ENCODE measurements at places on chromosomes 4 and X.
A peak's percentile ranks its signal among the peaks of the same experiment; 100 is the strongest.

DNA sequence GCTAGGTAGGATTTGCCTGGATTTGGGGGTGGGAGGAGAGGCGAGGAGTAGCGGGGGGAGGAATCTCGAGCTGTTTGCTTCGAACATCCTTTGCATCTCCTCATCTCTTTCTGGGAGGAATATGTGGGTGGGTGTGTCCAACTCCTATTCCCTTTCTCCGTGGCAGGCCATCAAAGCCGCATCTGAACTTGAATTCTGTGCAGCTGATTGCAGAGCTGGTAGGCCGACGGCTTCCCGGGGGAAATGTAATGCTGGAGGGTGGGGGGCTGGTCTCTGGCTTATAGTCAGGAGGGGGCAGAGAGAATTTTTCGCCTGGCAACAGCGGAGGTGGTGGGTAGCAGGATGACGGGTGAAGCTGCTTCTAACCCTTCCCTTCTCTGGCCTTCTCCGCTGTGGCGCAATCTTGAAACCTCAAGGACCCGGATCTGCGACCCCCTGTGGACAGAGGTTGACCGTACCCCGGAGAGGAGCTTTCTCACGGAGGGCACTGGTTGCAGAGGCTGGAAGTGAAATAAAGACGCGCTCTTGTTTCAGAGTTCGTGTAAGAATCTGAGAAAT is 628 bp downstream of the ZCCHC12 start:
- no peak for DNase-seq

DNA sequence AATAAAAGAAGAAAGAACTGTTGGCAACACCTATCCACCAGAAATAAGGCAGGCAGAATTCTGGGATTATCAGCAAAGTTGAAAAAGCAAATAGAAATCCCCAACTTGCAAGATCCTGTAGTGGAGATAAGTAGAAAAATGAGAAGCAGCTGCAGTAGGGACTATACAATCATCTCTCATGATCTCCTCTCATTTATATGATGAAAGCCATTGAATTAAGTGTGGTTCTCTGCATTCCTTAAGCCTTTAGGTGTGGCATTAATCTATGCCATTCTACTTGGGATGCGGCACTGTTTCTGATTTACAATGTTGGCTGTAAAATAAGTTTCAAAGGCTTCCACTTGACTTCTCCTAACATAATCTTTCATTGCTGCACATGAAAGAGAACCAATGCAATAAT is 869.8 kb downstream of the TRAM1L1 start:
- no peak for DNase-seq

GRCh38 chr4:14871676-14872430 is 130.4 kb upstream of the CPEB2 start:
- DNase-seq, result peak; percentile 6

GRCh38 chrX:2159393-2159792 is 341.4 kb downstream of the DHRSX start:
- no peak for DNase-seq

DNA sequence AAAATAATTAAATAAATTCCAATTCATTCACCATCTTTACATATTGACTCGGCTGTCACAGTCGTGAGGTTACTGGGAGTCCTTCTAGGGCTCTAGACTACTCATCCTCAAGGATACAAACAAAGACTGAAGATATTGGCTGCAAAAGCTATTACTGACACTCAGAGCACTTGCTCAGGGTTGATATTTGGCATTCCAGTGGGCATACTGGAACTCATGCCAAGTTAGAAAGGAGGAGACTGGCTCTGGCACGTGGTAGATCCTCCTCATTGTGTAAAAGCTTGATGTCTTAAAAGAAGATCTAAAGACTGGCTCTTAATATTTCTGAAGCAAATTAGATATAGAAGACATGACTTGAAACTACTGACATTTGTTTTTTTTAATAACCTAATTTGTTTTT is 172.7 kb downstream of the GPM6A start:
- DNase-seq, result no peak

DNA sequence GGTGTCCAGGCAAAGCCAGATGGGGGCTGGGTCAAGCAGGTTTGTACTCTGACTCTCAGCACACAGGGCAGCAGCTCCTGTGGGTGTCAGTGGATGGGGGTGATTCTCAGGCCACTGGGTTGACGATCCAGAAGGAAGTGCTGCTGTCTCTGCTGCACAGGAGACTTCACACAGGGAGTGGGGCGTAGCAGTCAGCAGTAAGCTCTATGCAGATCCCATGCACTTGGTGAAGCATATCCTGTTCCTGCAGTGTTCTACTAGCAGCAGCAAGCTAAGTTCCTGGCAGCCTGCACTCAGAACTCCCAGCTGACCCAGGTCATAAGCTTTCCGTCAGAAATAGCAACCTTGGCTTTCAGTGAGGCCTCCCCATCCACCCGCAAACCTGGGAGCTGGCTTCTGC is 117.6 kb upstream of the NDST3 start:
- DNase-seq, result no peak

DNA sequence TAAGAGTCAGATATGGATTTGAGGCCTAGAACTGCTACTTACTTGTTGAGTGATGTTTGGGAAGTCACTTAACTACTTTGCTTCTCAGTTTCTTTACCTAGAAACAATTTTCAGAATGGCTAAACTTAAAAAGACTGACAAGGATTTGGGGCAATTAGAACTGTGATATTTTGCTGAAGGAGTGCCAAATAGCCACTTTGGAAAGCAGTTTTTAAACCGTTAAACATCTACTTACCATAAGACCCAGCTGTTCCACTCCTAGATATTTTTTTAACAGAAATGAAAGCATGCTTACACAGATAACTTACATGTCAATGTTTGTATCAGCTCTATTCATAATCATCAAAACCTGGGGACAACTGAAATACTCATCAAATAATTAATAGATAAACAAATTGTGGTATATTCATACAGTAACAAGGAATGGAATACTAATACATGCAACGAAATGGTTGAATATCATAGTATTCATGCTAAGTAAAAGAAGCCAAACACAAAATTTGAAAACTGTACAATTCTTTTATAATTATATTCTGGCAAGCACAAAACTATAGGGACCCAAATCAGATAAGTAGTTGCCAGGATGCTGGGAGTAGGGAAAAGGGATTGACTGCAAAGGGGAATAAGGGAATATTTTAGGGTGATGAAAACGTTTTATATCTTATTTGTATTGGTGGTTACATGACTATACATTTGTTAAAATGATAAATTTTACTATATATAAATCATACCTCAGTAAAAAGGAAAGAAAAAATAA is 24.0 kb downstream of the RPA4 start:
- DNase-seq, result peak; percentile 21

Data from endothelial cell of umbilical vein (primary cell).